ENCODE measurements at places on chromosomes 12 and 14.
A peak's percentile ranks its signal among the peaks of the same experiment; 100 is the strongest.

- DNase-seq = no peak
Measured at GRCh38 chr12:62860020-62860419, 74.9 kb downstream of the PPM1H start.

GRCh38 chr14:68824207-68824516 lies 31.3 kb upstream of the ZFP36L1 start:
- no peak for DNase-seq

GRCh38 chr12:122104844-122105243 lies 26.3 kb downstream of the MLXIP start:
- DNase-seq = no peak

- no peak for DNase-seq
Measured at GRCh38 chr14:99660794-99661193, 15.9 kb downstream of the HHIPL1 start.

GRCh38 chr14:31561155-31561846 lies at the start of gene NUBPL:
Gene NUBPL (plus strand): TSS chr14:31561404. CDS start chr14:31561440, 36 bp downstream.
- DNase-seq = peak; percentile 90

DNA sequence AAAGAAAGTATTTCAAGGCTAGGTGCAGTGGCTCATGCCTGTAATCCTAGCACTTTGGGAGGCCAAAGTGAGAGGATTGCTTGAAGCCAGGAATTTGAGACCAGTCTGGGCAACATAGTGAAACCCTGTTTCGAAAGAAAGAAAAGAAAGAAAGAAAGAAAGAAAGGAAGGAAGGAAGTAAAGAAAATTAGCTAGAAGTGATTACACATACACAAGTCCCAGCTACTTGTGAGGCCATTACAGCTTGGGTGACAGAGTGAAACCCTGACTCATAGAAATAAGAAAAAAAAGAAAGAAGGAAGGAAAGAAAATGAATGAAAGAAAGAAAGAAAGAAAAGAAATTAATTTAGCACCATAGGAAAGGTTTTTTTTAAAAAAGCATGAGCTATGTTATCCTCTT lies 33.3 kb upstream of the PPP1CC start:
- DNase-seq = no peak

DNA sequence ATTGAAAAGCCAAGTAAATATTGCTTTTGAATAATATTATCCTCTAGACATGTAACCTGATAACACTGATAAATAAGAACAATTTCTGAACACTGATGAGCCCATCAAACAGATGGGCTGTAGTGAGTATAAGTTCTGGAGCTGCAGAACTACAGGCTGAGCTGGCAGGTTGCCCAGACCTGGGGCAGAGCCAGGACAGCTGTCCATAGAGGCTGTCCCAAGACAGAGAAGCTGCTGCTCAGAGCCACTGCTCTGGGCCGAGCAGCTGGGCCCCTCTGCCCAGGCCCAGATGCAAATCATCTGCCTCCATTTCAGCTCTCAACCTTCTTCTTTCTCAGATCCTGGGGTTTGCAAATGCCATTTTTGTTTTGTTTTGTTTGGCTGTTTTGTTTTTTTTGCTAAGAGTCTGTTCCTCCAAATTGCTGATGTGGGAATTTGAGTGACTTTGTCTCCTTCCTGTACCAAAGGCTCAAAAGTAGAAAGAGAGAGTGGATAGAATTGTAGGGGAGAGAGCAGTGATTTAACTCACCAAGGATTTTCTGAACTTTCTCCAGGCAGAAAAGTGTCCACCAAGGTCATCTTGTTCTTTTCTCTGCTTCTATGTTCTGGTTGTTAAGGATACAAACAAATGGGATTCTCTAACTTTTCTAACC lies 4.0 kb upstream of the TESPA1 start:
- DNase-seq = no peak

DNA sequence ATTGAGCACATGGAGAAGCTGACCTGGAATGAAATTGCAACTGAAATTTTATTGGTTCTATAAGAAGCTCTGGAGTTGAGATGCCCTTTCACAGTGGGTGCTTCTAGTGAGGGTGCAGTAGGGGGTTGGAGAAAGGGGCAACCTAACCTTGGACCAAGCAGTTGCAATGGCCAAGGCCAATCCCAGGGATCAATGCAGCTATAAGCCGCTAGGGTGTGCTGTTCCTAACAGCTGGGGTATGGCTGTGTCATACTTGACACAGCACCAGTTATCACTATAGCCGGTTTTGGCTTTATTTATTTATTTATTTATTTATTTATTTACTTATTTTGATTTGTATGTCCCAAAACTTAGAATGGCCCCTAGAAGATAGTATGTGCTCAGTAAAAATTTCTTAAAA lies 505.9 kb downstream of the FLRT2 start:
- no peak for DNase-seq

- DNase-seq = no peak
Measured at GRCh38 chr12:49022558-49023178, 4.1 kb upstream of the PRKAG1 start.

DNA sequence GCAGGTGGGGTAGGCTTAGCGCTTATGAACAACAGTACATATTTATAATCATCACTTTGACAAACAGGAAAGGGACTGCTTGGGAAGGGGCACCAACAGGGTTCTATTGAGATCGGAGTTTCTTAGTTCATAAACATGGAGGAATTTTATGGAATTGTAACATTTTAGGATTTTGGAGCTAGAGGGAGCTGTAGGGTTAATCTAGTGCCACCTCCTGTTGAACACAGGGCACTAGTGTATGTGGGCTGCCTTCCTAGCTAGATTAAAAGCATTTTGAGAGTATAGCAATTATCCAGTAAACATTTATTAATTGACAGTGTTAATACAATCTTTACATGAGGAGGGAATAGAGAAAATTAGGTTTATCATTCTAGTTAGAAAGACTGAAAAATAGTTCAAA lies 23.1 kb upstream of the TBC1D30 start:
- DNase-seq = peak; percentile 27

DNA sequence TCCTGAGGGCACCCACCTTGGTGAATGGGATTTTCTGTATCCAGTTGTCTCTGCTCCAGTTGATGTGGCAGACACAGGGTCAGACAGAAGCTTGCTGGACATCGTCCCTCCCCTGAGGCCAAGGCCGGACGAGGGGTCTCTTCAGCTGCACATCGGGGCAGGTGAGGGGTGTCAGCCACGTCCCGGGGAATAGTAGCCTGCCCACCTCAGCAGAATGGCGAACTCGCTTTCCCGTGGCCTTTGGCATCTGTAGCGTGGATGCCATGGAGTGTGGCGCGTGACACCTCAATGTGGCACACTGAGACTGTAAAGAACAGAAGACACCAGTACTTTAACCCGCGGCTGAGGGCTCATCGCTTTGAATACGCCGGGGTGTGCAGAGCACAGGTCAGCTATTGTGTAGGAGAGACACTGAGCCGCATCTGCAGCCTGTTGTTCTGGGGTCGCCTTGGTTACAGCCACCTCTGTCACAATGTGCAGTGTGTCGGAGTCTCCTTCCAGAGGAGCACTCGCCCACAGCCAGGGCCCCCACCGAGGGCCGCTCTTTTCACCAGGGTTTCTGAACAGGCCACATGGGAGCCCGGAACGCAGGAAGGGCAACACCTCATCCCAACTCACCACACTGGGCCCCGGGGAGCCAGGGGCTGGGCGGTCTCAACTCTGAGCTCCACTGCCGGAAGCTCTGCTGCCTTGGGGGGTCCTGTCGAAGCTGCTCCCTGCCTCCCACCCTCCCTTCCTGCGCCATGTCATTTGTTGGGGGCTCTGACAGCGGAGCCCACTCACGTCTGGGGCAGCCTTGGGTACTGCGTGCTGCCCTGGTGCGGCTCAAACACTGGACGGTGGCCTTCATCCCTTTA lies 77.0 kb downstream of the ADGRD1 start:
- DNase-seq = no peak

DNA sequence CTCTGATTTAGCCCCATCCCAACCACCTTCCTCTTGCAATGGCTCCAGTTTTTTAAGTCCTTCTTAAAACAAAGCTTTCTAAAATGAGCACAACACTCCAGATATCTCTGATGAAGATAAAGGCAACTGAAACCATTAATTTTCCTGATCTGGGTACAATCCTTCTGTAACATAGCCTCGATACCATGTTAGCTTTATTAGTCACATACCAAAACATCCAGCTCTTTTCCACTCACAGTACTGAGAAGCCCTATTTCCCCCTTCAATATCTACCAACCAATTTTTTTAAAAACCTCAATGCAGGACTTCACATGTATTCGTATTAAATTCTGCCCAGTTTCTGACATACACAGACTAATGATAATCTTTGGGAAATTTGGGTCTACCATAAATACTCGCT lies 105.9 kb downstream of the MED13L start:
- no peak for DNase-seq

DNA sequence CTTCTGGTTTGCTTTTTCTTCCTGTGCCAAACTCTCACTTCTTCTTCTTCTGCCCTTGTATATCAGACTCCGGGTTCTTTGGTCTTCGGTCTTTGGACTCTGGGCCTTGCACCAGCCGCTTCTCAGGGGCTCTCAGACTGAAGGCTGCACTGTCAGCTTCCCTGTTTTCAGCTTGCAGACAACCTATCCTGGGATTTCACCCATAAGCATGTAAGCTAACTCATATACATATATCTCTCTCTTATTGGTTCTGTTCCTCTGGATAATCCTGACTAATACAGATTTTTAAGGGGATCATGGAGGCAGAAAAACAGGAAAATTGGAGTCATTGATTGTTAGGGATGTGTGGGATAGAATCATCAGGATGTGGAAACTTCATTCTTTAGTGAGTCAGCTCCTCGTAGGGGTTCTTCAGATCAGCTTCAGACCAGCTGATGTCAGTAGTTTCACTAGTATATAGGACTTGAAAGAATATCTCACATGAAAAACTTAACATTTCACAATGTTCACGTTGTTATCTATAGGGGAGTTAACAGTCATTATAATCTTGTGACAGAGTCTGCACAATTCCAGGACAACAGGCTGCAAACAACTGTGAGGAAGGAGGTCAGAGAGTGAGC lies 102.9 kb downstream of the RASSF9 start:
- no peak for DNase-seq

DNA sequence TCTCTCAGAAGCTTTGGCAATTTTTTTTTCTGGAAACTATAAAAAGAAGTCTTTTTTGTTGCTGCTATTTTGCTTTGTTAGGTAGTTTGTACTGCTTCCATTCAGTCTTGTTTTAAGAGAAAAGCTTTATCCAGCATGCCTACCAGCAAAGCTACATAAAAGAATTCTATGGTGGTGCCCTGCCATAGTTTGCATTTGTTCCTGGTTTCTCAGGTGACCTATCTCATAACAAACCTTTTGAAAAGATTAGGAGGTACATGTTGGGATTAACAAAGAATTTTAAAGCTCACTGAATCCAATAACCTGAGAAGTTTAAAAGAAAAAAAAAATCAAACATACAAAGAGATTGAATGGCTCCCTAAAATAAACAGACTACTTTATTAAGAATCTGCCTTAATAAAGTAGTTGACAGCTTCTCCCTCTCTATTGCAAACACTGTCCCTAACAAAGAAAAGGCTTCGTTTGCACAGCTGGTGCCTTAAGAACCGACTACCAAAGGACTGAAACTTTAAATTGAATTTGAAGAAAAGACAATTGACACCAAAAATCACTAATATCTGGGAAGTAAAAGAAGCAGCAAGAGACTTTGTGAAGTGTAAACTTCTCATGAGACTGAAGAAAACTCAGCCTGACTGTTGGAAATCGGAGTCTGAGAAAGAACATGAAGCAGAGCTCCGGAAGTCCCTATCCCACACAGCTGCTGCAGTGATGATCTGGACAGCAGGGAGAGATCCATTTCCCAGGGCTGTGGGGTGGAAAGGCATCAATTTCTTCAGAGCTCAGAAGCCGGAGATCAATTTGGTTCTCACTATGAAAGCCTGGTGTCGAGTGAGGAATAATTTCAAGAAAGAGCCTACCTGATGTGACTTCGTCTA lies 102.7 kb upstream of the PLEKHA5 start:
- no peak for DNase-seq

- DNase-seq = peak; percentile 97
Measured at GRCh38 chr14:104881369-104881979, 16.4 kb downstream of the CEP170B start.

DNA sequence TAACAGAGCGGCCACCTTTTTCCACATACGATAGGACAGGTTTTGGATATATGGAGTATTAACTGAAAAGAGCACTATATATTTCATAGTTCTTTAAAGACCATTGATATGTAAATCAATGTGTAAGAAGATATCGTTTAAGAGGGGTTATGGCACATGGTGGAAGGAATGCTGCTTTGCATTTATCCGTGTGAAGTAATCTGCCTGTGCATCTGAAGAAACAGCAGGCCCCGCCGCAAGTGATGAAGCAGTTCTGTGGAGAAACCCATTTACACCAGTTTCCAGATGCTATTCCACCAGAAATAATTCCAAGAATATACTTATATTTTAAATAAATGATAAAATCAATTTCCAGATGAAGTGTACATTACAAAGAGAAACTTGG lies 72.4 kb downstream of the BICD1 start:
- no peak for DNase-seq

- DNase-seq = peak; percentile 2
Measured at GRCh38 chr12:110224379-110225304, 56.4 kb upstream of the ATP2A2 start.

GRCh38 chr12:89189448-89189847 lies 162.9 kb downstream of the DUSP6 start:
- no peak for DNase-seq

DNA sequence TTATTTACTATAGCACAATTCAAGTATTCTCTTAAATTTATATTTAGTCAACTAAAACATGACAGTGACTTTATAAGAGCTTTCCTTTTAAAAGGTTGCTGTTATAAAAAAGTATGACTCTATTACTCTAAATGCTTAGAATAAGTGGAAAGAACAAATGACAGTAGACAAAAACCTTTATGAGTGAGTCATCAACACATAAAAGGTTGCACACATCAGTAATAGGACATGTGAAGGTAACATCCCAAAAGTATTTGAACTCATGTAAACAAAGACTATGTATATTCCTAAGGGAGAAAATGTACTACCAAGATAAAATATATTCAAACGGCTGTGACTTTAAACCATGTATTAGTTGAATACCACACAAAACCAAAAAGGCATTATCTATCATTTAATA lies 98.8 kb downstream of the PAWR start:
- no peak for DNase-seq

- DNase-seq = no peak
Measured at GRCh38 chr14:30528119-30528518, 30.8 kb upstream of the G2E3 start.

- no peak for DNase-seq
Measured at GRCh38 chr14:55977392-55978150, 140.6 kb upstream of the PELI2 start.

DNA sequence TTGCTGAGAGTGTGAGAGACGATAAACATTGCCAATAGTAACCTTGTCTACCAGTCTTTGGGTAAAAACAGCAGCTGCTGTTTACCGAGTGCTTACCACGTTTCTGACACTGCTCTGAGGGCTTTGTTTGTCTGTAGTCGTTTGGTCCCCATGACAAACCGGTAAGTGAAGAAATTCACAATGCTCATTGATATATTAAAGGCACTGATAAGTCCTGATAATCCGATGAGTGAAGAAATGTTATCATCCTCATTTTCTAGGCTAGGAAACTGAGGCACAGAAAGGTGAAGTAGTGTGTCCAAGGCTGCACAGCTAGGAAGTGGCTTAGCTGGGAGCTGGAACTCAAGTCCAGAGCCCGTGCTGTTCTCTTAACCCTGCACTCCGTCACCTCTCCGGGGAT lies 138.6 kb downstream of the SCARB1 start:
- DNase-seq = no peak

- DNase-seq = no peak
Measured at GRCh38 chr12:70178038-70178437, 65.2 kb upstream of the CNOT2 start.

Measured in COR-L47 (cell line).